Esophagus squamous epithelium (tissue), 5 donors: ENCODE measurements at places on chromosomes 7 and 10. TPM values are rescaled to one million over a fixed set of nuclear protein-coding genes. Genes with fewer than 3 reads are reported as not detected.

DNA sequence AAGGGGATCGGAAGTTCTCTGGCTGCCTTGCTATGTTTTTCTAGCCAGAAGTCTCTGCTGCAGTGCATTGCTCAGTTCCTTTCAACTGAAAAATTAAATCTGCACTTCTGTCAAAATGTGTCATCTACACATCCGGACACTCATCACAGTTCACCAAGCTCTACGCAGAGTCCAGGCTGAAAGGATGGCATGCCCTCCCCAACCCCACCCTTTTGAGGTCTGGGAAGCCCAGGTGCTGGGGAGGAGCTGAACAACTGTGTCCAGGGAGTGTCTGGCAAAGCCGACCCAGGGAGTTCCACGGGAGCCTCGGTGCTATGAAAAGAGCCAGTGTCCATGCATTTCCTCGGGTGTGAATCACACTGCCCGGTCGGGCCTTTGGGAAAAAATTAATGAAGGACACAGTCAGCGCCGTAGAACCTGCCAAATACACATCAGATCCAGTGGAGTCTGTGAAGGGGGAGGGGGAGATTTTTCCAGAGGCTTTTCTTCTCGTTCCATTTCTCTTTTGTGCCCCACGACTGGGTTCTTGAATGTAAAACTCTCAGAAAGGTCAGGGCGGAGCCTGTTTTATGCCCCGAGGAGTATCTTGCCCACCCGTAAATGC is 757 bp upstream of the PALS2 start:
- DNase-seq: no peak

DNA sequence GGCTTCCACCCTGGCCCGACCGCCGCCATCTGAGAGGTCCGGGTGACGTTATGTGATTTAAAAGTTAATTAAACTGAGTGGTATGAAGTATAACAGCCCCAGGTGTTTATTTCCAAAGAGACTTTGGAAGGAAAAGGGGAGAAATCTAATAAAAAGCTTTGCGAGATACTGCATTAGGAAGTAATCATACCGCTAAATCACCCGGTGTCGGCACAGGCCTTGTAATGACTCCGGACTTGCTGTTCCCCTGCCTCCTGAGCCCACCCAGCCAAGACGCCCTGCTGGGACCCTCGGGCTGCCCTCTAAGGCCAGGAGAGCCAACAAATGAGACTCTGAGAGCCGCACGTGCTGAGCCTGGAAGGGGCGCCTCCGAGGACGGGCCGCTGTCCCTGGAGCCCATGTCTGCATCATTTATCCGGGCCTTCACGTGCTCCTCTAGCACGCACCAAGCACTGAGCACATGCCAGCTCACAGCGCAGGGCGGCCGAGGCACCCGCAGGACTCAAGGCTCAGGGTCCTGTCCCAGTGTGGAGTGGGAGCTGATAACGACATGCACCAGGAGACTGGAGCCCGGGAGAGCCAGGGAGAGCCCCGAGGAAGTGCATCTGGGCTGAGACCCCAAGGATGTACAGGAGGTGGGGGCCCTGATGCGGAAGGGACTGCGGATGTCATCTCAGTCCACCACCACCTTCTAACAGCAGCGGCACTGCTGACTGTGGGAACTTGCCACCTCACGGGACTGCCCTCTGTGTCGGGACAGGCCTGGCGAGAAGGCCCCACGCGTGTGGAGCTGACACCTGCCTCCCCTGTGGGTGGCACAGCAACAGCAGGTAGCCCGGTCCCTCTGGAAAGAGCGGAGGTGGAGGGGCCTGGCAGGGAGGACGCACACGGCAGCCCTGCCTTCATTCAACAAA is 182.7 kb downstream of the ELFN1 start:
- DNase-seq: no peak

GRCh38 chr7:1301054-1301881 is 68.6 kb downstream of the UNCX start:
- no peak for DNase-seq

- DNase-seq: no peak
These were observed 1.3 kb downstream of the CYTH3 start for GRCh38 chr7:6271060-6271658.

DNA sequence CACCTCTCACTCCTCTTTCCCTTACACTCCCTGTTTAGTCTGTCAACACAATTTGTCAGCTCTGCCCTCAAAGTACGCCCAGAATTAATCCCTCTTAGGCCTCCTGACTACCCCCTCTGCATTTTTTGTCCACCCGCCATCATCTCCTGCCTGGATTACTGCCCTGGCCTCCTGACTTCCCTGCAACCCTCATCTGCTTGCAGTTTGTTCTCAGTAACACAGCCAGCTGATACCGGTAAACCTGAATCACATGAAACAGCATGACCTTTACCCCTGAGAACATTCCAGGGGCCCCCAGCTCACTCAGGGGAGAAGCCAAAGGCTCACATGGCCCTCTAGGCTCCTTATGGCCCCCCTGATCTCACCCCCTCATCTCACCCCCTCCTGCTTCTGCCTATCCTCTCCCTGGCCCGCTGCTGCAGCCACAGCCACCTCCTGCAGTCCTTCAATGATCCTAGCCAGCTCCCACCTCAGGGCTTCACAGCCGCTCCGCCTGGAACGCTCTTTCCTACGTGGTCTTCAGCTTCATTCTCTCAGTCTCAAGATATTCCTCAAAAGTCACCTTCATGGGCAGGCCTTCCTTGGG is 8.9 kb downstream of the C10orf53 start:
- no peak for DNase-seq

GRCh38 chr7:114212721-114213429 is 201.7 kb upstream of the FOXP2 start:
- DNase-seq: no peak

- DNase-seq: no peak
These were observed 84.3 kb downstream of the LANCL2 start for GRCh38 chr7:55449205-55449991.

DNA sequence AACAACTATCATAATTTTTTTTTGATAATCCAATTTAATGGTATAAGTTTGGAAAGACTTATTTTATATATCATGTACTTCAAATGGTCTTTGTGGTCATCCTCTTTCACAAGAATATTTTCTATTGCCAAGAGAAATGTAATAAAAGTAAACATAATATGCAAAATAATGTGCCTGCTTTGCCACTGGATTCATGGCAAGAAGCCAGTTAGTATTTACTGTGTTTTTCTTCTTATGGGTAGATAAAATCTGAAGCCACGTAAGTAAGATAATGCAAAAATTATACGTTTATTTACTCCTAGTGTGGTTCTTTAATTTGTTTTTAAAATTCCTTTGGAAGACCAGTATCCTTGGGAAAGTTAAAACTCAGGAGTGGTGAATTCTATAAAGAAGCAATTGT is 258.5 kb downstream of the ARL4A start:
- no peak for DNase-seq

DNA sequence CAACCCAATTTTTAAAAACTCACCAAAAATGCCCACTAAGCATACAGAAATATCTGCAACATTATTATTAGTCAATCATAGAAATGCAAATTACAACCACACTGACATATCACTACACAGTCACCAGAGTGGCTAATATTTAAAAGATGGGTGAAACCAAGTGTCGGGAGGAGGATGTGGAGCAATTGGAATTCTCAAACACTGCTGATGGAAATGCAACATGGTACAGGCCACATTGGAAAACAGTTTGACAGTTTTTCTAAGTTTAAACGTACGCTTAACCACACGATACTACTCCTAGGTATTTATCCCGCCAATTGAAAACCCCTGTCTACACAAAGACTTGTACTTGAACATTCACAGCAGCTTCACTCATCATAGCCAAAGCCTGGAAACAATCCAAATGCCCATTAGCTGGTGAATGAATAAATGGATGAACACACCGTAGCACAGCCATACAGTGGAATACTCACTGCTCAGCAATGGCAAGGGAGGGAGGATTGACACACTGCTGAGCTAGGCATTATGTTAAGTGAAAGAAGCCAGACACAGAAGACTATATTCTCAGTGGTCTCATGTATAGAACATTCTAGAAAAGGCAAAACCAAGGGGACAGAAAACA is 16.3 kb downstream of the GCK start:
- no peak for DNase-seq

GRCh38 chr10:86291616-86292340 is 74.8 kb downstream of the GRID1 start:
- DNase-seq: no peak

- no peak for DNase-seq
These were observed 74.5 kb upstream of the OIT3 start for GRCh38 chr10:72819053-72819452.

DNA sequence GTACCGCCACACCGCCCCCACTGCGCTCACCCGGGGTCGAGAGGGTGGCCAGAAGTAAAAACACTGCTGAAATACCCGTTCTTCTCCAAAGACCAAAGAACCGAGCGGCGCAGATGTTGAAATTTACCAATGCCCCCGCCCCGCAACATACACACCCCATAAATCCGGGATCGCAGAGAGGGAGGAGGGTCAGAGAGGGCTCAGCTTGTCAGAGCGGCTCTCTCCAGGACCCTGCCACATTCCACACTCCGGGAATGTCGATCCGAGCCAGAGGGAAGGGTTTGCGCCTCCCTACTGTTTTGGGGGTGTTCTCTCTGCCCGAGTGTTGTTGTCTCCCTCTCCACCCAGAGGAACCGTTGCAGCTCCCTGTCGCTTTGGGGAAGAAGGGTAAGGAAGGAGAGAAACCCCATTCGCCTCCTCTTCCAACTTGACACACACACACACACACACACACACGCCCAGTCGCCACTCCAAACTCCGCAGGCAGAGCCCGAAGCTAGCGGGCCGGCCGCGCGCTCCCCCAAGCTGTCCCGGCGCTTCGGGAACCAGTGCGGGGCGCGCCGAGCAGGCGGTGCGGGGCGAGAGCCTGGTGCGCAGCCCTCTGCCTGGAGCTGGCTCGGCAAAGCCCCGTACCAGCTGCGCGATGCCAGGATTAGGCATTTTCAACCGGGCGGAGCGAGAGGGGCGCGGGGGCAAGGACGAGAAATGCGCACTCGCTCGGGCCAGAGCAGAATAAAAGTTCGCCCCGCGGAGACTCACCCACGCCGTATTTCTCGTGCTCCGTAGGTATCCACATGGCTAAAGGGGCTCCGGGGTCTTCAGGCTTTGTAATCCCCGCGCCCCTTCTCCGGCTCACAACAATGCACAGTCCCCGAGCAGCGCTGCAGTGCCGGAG is 609 bp downstream of the DOCK4 start:
- no peak for DNase-seq

- no peak for DNase-seq
These were observed 169.9 kb upstream of the ADO start for GRCh38 chr10:62634576-62634975.

DNA sequence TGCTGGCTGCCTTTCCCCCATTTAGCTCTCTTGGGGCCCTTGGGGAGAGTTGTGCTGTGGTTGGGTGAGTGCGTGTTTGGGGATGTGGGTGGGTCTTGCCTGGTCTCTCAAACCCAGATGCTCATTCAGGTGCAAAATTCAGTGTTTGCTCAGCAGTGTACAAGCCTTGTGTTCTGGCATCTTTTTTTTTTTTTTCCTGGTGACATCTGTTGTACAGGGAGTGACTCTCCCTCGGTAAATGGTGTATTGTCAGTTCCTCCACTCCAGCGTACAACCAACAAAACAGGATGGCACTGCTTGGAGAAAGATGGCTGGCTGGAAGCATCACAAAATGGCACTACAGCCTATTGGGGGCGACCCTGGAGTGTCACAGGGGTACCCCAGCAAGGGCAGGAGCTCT is 75.5 kb downstream of the LRMDA start:
- no peak for DNase-seq

DNA sequence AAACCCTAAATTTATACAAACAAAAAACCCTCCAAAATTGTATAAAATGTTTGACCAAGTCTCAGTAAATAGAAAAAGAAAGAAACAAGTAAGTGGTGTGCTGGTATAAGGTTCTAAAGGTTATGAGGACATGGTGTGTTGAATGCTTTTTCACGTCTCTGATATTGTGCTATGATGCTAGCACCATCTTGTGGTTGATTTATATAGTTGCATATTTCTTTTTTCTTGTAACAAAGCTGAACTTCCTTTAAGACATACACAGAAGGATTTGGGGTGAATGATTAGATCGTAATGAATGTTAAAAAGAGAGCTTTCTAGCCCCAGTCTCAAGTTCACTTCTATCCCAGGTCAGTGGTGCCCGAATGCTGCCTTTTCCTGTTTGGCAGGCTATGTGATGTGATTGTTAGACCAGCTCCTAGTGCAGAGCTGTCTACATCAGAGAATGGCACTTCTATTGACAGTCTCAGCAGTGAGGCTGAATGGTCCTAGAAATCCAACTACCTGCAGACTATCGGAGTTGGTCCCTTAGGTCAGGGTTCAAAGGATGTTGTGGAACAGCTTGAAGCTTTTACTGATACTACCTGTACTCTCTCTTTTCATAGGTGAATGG is 25.0 kb downstream of the VTI1A start:
- no peak for DNase-seq

DNA sequence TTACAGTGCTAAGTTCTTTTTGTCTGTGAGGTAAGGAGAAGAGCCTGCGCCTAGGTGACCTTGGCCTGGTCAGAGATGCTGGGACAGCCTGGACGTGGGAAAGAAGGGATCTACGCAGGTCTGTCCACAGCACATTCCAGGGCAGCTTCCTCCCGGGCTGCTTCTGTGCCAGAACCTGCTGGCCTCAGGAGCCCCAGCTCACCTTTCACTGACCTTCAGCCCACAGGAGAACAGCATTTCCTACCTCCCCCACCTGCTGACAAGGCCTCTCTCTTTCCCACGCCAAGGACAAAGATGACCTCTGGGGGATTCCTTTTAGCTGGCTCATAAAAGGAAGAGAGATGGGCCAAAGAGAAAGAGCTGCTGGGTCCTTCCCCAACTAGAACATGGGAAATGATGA is 260.6 kb downstream of the KCNMA1 start:
- DNase-seq: no peak

DNA sequence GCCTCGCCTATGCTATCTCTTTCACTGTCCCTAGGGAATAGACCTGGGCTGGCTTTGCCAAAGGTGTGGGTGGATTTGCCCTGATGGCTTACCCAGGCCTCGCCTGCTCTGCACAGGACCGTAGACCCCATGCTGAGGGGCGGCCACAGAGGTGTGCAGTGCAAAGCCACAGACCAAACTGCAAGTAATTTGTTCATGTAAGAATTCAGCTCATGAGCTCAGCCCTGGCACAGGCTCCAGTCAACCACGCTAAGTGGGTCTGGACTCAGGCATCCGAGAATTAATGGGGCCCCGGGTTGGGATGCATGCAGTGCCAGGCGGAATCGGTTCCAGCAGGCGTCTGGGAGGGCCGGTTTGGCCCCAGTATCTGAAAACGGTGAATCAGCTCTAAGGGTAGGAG is 445.2 kb downstream of the DNAJB6 start:
- DNase-seq: no peak

The WEE2 gene
- total RNA-seq: not detected

The RNF32 gene
- 0.64 TPM for total RNA-seq

The TUBB8 gene
- not detected for total RNA-seq

The SRPK2 gene
- 21.5 TPM for total RNA-seq
